ENCODE measurements at places on chromosomes 6 and 20.
A peak's percentile ranks its signal among the peaks of the same experiment; 100 is the strongest.

DNA sequence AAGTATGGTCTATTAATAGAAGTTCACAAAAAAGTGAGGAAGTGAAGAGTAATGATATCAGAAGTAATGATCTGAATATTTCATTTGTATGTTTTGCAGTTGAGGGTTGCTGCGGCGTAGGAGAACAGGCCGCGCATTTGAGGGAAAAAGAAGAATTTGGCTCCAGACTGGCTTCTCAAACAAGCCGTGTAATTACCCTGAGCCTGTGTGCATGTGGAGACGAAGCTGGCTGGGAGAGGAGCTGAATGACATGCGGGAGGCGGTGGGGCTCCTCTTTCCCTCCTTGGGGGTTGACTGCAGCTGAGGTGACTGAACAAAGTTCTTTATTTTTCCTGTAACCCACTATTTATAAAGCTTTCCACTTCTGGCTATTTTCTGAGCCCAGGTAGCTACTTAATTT, 115.5 kb upstream of the AFDN start:
- no peak for DNase-seq

DNA sequence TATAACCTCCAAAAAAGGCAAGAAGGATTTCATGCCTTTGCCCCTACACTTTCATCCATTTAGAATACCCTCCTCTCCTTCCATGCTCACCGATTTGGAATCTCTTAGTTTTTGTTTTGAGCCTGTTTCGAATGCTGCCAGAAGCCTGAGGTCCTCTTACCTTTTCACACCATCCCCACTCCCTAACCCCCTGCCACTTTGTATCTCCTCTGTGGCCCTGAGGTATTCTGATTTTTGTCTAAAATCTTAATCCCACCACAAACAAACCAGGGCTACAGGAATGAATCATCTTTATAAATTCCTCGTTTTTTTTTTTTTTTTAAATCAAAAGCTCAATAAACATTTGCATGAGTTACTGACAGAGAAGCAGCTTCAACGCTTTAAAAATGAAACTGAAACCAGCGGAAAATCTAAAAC, 1.6 kb upstream of the RPS12 start:
- DNase-seq = no peak

DNA sequence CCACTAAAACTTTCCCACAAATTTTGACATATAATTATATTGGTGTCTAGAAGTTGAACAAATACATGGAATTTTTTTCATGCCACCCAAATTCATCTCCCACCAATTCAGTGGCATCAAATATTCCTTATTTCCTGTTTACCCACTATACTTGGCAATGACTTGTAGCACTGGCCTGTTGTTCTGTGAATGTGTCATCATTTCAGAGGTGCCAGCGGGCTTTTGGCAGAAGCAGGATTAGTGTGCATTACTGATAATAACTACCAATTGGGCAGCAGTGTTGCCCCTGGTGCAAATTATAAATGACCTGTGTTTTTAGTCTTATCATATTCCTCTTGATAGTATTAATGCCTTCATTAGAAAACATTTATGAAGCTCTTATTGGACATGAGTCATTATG, 121.3 kb downstream of the TFAP2B start:
- no peak for DNase-seq

DNA sequence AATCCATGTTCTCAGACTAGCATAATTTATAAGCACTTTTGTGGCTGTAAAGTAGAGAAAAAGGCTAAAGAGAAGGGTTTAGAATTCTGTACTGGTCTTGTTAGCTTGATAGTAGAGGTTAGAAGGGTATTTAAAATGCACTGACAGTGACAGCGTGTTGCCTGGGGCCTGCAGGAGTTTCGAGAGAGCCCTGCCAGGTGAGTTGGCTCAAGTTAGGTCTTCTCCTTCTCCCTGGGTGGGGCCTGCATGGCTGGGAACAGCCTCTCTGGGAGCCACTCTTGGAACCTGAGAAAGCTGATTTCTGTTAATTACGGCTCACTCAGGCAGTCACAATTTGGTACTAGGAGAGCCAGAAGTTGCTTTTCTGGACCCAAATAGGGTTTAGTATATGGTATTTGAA, 103.7 kb downstream of the ARID1B start:
- no peak for DNase-seq

- no peak for DNase-seq
Observed at GRCh38 chr6:166465003-166465399, 82.3 kb upstream of the MPC1 start.

DNA sequence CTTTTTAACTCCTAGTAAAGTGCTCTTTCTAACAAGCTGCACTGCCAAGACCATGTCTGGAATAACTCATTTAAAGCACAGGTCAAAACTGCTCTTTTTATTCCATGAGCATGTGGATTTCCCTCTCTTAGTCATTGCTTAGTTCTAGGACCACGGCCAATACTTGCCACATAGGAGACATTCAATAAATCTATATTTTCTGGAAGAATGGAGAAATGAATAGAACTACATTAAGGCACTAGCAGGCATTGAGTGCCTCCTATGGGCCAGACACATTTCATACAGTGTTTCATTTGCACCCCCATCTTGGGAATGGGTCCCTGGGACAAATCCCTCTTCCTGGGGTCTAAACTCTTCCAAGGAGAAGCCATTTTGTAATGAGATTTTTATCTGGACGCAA, 552.8 kb upstream of the CITED2 start:
- DNase-seq = no peak

DNA sequence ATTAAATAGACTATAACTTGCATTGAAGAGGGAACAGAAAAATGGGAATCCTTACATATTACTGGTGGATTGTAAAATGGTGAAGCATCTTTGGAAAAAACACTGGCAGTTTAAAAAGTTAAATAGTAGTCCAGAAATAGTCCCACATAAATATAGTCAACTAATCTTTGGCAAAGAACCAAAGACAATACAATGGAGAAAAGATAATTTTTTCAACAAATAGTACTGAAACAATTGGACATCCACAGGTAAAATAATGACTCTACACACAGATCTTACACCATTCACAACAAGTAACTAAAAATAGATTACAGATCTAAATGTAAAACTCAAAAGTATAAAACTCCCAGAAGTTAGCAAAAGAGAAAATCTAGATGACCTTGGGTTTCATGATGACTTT, 259.1 kb upstream of the CEP162 start:
- DNase-seq = no peak

- peak; percentile 49 for DNase-seq
Observed at GRCh38 chr20:62887152-62887859, 25.7 kb upstream of the TCFL5 start.

DNA sequence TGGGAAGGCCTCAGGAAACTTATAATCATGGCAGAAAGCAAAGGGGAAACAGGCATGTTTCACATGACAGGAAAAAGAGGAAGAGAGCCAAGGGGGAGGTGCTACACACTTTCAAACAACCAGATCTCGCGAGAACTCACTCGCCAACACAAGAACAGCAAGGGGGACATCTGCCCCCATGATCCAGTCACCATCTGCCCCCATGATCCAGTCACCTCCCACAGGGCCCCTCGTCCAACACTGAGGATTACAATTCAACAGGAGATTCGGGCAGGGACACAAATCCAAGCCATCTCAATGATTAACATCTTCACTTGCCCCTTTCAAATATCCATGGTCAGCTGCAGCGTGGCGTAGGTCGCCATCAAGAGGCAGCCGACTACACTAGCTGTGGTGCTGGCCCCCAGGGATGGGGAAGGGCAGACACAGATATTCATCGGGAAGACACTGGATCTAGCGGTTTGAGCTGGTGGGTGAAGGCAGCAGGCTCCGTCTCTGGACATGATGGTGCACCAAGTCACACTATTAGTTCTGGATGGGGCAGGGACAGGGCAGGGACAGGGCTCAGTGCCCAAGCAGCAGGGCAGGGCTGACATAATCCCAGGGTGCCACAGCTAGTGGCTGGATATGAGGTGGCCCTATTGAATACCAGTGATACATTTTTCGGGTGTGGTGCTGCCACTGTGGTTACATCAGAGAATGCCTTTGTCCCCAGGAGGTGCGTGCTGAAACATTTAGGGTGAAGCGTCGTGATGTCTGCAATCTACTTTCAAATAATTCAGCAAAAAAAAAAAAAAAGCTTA, 31.6 kb downstream of the TUBB2B start:
- no peak for DNase-seq

DNA sequence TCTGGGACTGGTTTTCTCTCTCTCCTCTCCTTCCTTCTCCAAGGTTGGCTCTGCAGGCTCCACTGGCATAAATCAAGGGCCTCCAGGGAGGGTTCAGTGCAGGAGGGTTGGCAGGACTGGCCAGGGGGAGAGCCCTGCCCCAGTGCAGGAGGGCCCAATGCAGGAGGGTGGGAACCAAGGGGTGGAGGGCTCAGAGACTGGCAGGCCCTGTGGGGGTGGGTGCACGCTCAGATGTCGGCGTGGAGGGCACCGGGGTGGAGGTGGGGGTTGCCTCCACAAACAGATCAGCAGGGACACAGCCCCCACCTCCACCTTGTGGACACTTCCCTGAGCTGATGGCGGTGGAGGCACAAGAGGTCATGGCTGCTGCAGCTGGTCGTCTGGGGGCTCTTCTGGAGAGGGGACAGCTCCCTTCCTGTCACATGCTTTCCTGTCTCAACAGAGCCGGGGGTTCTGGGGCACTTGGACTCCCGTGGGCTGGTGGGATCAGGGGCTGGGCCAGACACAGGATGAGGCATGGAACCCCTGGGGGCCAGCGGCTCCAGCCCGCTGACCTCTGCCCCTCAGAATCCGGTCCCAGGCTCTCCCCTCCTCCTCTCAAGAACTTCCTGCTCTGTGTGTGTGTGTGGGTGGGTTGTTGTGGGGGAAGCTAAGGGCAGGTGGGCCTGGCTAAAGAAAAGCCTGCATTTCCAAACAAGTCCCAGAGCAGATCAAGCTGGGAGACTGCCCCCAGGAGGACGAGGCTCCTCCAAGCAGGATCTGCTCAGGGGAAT, 2.7 kb upstream of the ABHD16B start:
- no peak for DNase-seq
